Foreskin fibroblast (primary cell): ENCODE measurements at places on chromosomes 6 and 20.

GRCh38 chr20:44021900-44022299 lies 107.2 kb downstream of the TOX2 start:
- no peak for DNase-seq

DNA sequence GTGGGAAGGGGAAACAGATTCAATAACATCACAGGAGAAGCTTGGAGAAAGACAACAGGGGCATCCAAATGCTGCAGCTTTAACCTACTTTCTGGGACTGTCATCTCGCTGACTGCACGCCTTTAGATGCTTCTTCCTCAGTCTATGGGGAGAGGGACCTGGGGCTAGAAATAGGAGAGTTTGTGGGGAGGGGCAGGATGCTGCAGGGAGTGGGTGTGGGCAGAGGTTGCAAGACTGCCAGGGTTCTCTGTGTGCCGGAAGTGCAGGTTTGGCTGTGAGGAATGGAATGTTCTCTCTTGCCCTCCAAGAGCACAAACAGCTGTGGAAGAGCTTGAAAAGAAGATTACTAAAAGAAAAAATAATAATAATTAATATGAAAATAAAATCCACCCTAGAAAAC lies 93.2 kb downstream of the FOXO3 start:
- DNase-seq = peak; percentile 51

GRCh38 chr6:15516378-15516777 lies 146.4 kb downstream of the DTNBP1 start:
- no peak for DNase-seq

DNA sequence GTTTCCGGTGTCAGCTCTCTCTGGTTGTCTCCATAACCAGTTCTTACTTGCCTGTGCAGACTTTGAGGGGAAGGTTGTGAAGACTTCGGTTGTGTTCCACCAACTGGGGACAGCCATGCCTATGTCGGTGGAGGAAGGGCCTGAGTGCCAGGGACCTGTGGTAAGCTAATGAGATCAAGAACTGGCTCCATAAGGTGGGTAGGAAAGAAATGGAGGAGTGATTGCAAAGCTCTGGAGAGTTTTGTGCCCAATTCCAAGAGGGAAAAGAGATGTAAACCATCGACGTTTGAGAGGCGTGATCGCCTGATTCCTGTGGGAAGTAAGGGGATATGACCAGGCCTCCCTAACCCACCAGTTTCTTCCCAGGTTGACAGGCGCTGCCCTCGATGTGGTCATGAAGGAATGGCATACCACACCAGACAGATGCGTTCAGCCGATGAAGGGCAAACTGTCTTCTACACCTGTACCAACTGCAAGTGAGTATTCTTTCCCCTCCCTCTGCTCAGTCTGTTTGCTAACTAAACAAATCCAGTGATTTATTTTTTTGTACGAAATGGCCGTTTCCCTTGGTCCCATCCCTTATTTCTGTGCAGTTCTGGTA lies 893 bp downstream of the POLR1H start:
- peak; percentile 55 for DNase-seq

GRCh38 chr20:60857708-60858107 lies 394.4 kb upstream of the CDH4 start:
- peak; percentile 33 for DNase-seq

DNA sequence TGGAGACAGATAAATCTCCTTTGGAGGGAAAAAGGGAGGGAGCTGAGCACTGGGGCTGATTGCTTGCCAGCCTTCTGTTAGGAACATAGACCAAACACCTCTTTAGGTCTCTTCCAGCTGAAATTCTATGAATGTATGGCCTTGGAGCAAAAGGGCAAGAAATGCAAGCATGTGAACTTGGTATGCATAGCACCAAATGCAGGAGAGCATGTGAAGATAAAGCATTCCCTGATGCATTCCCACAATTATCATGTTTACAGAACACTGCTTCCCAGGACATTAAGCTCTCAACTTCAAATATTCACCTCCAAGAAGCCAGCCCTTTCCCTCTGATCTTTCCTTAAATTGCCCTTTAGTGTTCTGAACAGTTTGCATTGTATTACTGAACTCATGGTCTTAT lies 15.6 kb downstream of the RIPOR2 start:
- DNase-seq = no peak

GRCh38 chr6:134233180-134233955 lies 84.5 kb downstream of the SGK1 start:
- no peak for DNase-seq

- DNase-seq = peak; percentile 49
Measured at GRCh38 chr6:83221889-83222479, 28.8 kb downstream of the RWDD2A start.

- no peak for DNase-seq
Measured at GRCh38 chr20:59657459-59658046, 53.2 kb downstream of the PHACTR3 start.

- peak; percentile 26 for DNase-seq
Measured at GRCh38 chr6:113901482-113901881, 44.3 kb downstream of the MARCKS start.

DNA sequence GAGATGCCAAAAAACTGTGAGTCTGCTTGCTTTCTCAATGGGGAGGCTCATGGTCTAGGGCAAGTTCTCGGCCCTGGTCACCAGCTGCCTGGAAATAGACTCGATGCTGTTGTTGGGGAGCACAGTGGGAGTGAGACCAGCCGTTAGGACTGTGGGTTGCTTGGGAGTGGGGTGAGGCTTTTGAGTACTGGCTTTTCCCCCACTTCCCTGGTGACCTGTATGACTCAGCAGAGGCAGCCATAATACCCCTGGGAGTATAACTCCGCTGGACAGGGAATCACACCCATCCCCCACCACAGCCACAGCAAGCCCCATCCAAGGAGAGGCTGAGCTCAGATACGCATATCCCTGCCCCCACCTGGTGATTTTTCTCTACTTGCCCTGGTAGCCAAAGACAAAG lies 48.9 kb upstream of the OGFRL1 start:
- no peak for DNase-seq

DNA sequence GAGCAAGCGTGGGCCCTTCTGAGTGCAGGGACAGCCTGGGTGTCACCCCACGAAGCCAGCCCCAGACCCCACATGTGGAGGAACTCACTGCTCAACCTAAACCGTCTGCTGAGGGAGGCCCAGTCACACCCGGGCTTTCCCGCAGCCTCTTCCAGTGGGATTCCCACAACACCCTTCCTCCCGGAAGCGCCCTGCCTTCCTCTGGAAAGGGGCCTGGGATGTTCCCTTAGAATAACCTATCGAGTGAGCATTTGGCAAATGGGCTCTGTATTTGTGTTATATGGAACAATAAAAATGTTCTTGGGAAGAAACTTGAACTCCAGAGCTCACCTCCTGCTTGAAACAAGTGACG lies 100.0 kb upstream of the DUSP22 start:
- no peak for DNase-seq

DNA sequence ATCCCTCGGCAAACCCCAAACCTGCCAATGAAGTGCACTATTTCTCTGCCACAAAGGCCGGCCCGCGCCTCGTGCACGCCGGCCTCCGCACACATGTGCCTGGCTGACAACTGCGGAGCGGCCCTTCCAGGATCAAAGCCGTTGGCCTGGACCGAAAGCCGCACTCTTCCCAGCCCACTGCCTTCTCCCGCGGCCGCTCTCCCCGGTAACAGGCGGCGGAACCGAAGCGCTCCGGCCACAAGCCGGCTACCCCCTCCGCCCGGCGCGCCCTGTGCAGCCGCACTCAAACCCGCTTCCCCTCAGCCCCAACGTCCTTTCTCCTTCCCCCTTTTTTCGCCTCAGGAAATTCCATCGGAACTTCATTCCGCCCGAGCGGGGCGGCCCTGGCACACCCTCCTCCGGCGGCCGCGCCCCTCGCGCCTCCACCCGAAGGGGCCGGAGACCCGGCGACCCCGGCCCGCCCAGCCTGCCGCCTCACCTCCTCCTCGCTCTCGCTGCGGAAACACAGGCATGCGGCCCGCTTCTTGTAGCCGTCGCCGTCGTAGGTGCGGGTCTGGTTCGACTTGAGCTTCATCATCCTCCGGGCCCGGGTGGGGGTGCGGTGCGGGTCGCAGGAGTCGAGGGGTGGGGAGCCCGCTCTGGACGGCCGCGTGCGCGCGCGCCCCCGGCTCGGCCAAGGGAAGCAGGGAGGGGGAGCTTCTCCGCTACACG lies 528 bp downstream of the NUDT3 start:
- peak; percentile 29 for DNase-seq

GRCh38 chr6:83311231-83311630 lies 118.1 kb downstream of the RWDD2A start:
- DNase-seq = peak; percentile 50

DNA sequence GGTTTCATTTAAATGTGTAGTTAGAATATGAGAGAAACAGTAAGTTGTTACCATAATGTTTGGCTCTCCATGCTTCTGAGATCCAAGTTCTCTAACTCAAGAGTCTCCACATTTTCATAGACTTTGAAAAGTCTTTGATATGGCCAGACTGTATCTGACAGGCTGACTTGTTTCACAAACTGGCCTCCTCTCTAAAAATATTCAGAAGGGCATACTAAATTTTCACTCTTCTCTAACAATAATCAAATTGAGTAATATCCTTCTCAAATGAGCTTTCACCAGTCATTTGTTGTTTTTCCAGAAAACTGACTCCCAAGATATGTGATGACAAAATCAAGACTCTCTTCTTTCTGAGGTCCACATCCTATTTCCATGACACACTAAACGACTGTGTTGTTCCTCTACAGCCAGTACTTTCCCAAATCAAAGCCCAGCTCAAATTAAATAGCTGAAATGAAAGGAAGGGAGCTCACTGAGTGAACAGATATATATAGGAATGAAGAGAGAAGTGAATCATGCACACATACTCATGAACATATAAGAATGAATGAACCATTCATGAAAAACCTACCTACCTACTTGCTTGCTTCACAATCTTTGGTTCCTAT lies 15.1 kb downstream of the HIVEP2 start:
- DNase-seq = peak; percentile 35

DNA sequence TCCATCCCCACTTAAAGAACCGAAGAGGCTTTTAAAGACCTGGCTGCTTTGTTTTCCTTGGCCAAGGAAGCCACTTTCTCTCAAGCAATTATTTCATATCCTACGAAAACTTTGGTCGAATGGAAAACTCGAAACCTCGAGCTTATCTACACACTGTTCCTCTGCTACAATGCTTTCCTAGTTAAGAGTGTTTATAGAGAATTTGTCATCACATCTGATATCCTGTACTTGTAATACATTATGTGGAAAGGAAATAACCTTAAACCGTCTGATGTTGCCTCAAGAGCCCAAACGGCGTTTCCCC lies 28.1 kb downstream of the TFAP2B start:
- no peak for DNase-seq

GRCh38 chr20:59101961-59102360 lies 59.4 kb upstream of the PRELID3B start:
- no peak for DNase-seq

DNA sequence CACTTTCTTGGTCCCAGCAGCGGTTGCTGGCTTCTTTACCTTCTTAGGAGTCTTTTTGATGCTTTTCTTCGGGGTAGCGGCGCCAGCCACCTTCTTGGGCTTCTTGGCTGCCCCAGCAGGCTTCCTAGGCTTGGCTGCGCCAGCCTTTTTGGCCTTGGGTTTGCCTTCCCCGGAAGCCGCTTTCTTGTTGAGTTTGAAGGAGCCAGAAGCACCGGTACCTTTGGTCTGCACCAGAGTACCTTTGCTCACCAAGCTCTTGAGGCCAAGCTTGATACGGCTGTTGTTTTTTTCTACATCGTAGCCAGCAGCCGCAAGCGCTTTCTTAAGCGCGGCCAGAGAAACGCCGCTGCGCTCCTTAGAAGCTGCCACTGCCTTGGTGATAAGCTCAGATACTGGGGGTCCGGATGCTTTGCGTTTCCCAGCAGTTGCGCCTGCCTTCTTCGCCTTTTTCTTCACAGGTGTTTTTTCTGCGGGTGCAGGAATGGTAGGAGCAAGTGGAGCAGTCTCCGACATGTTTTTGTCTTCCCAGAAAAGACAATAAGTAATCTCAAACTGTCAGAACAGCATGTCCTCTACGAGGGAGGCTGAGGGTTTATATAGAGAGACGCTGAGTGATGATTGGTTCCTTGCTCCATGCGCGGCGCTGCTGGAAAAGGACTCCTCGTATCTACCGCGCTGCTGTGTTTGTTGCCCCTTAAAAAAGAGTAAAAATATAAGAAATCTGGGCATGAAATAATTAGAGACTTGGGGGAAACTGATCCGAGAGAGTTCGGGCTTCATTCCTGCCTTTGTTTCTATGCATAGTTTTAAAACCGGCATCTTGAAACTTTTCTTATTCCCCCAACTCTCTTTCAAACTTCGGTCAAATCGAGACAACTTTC lies 130.3 kb upstream of the BTN3A2 start:
- peak; percentile 90 for DNase-seq

- DNase-seq = no peak
Measured at GRCh38 chr6:6772751-6773150, 184.2 kb downstream of the LY86 start.

DNA sequence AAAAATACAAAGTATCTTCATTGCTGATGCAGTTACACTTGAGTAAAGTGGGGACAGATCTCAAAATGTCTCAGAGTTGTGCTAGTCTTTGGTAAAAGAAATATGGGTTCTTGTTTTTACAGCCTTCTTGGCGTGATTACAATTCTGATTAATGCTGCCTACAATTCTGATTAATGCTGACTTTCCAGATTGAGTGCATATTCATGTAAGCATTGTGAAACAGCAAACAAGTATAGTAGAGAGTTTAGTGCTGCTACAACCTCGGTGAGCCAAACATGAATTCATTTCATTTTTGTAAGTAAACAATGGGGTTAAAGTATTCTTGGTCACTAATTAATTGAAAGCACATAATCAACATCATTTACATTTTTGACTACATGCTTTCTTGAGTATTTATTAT lies at the start of gene DEFB113:
Gene DEFB113, minus strand, starts transcription at position 21 of the 400 bp plus-strand sequence. Its CDS starts 0 bp downstream, at position 21.
- no peak for DNase-seq

- DNase-seq = no peak
Measured at GRCh38 chr6:36355819-36356218, 19.1 kb upstream of the BNIP5 start.

GRCh38 chr6:15176816-15177370 lies 69.0 kb upstream of the JARID2 start:
- DNase-seq = no peak

- DNase-seq = no peak
Measured at GRCh38 chr20:54793291-54793992, 318.0 kb downstream of the DOK5 start.

DNA sequence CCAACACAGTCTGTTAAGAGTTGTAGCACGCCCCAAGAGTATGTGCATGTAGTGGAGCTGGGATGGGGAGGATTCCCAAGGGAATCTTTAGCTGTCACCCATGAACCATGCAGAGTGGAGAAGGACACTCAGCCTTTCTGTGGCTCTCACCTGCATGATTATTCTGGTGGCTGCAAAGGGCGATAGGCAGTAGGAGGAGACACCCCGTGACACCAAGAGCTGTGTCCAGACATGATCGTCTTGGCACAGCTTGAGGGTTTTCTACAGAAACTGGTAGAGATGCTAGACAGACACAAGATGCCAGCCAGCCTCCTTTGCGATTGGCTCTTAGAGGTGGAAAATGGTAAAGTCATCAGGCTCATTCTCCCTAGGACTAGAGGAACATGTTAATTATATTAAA lies 3.1 kb upstream of the CSE1L start:
- no peak for DNase-seq

DNA sequence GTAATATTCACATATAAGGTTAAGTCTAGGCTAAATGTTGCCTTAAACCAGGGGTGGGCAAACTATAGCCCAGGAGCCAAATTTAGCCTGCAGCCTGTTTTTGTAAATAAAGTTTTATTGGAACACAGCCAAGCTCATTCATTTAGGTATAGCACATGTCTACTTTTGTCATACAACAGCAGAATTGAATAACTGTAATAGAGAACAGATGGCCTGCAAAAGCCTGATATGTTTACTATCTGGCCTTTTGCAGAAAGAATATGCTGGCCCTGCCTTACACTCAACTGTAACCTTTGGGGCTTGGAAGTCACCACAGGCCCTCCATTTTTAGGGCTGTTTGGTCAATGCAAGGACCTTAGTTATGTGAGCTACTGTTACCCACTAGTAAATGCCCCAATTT lies 17.7 kb upstream of the BCLAF1 start:
- DNase-seq = no peak
